ENCODE measurements at places on chromosomes 5 and 9.

GRCh38 chr5:2307631-2308030 lies 424.9 kb upstream of the IRX4 start:
- DNase-seq: no peak

- DNase-seq: no peak
These were observed 1.0 kb upstream of the TLE1 start for GRCh38 chr9:81690251-81690851.

GRCh38 chr9:7368410-7369292 lies 430.9 kb downstream of the DMAC1 start:
- no peak for DNase-seq

- DNase-seq: no peak
These were observed 56.8 kb downstream of the TRIO start for GRCh38 chr5:14199902-14200301.

- DNase-seq: no peak
These were observed 150.0 kb upstream of the KIF2A start for GRCh38 chr5:62155988-62156387.

DNA sequence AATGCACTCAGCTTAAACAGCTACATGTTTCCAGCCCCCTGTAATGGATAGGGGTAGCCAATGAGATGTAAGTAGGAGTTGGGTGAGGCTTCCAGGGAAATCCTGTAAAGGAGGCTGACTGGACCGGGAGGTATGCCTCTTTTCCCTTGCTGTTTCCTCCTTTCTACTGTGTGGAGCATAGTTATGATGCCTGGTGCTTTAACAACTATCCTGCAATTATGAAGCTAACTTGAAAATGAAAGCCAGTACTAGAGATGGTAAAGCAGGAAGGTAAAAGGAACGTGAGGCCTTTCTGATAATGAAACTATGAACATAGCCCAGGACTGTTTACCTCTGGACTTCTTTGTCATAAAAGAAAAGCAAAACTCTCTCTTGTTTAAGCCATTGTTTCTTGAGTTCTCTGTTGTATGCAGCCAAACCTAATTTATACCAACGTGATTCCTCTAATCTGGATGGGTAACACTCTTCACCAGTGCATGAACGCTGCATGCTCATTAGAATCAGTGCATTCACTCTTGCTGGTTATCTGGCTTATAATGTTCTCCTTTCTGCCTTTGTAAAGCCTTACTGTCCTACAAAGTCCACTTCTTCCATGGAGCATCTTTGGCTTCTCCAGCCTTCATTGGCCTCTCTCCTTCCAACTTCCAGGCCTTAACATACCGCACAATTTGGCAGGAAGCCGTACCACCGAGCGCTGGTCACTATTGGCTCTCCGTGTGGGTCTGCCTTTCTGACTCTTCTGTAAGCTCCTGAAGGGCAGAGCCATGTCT lies 8.3 kb upstream of the ARHGEF28 start:
- no peak for DNase-seq

DNA sequence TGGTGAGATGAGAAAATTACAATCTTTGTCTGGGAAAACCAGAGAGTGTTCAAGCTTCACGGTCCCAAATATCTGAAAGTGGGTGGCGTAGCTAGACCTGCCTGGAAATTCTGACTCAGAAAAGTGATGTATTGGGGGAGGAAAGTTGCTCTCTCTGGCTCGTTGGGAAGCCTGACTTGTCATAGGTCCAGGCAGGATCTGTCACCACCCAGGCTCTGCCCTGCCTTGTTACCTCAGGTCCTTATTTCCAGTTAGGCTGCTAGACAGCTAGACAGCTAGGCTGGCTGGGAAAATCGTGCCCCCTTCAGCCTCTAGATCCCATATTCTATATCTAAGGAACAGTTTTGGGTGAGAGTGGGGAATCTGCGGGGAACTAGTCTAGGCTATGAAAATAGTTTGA lies 41.0 kb upstream of the HCN1 start:
- no peak for DNase-seq

GRCh38 chr5:39340506-39340905 lies 23.8 kb downstream of the C9 start:
- DNase-seq: no peak

- DNase-seq: no peak
These were observed 15.2 kb upstream of the KCNIP1 start for GRCh38 chr5:170488570-170488969.

GRCh38 chr5:131323378-131323777 lies 59.5 kb downstream of the CDC42SE2 start:
- DNase-seq: no peak

- DNase-seq: no peak
These were observed 31.0 kb downstream of the ABLIM3 start for GRCh38 chr5:149172261-149172660.

- DNase-seq: no peak
These were observed 56.3 kb upstream of the GPBP1 start for GRCh38 chr5:57117596-57117995.

DNA sequence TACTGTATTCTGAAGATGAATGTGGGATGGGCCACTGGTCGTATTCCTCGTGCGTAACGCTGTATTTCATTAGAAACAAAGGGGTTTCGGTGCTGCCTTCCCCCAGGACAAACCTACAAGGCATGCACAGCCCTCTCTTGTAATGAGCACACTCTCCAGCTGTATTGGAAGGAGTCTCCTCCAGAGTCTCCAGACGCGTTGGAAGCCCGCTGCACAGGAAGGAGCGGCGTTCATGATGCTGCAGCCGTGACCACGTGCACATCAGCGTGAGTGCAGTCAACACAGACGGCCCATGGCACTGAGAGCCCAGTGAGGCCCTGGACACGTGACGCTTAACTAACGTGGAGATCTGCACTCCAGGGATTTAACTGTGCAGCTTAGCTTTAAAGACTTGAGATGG lies 209.0 kb upstream of the IRX1 start:
- DNase-seq: no peak

DNA sequence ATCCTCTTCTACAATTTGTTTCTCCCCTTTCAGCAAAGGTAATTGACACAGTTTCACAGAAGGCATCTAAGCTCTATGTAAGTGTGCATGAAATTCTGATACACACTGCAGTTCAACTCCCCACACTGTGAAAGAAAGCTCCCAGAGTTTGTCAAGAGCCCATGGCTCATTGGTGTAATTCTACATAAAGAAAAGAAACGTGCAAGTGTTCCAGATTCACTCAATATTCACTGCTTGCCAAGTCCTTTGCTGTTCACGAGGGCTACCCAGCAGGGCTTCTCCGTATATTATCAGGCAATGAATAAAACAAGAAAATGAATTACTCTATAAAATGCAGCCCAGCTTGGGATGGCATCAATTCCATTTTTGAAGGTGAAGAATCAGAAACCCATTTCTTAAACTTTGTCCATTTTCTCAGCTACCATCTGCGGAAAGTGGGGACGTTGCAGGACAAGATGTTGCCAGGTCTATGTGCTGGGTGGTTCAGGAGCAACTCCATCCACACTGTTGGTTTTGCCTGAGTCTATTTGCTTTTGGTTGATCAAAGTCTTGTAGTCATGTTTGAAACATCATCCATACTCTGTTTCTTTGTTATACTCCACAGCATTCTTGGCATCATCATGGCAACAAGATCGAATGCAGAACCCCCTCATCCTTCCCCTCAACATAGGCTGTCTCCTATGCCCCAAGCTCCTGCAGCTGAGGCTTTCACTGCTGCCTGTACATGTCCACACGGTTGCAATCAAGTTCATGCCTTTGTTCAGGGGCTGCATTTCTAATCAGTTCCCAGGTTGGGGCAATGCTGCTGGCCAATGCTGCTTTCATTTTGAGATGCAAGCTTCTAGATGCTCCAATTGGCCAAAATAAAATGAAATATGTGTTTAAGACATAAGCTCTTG lies 301.8 kb downstream of the MED10 start:
- no peak for DNase-seq

DNA sequence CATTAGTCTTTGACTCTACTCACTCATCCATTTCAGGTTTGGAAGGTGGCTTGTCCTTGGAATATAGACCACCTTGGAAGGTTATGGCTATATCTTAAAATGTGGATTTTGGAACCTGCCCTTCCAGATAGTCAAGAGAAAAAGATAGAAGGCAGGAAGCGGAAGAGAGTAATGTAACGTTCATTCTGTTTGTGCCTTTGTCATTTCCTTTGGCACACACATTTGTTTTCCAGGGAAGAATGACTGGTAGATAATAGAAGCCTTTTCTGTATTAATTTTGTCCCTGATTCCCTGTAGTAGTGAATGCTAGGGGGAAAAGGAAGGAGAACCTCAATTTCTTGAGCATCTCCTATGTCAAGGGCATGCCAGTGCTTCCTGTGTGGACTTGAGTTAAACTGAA lies 54.7 kb downstream of the PPIC start:
- DNase-seq: no peak

DNA sequence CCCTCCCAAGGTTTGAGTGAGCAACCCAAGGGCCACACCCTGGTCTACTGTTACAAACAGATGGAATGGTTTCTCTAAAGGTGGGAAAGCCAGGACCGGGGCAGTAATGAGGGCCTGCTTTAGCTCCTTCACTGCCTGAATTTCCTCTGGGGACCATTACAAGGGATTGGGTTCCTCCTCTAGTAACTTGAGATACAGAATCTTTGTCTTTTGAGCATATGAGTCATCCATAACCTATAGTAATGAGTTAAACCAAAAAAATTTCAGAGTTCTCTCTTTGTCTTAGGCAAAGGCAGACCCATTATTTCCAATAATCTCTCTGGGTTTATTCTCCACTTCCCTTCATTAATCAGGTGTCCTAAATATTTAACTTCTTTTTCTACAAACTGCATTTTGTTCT lies 618.8 kb downstream of the HINT1 start:
- no peak for DNase-seq

DNA sequence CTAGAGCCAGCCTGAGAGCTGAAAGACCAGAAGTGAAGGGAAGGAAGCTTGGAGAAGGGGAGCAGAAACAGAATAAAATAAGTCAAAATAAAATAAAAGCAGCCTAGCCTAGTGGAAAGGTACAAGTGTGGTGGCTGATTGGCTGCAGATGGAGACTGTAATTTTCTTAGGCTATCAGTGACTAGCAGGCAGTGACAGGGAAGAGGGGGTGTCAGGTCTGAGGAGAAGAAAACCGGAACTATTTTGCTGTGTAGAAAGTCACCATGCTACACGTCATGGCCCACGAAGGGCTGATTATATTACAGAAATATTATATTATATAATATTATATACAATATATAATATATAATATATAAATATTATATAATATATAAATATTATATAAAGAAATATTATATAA lies 98.1 kb upstream of the TAF11L2 start:
- no peak for DNase-seq

GRCh38 chr5:151249281-151249680 lies 3.7 kb upstream of the GM2A start:
- DNase-seq: no peak

DNA sequence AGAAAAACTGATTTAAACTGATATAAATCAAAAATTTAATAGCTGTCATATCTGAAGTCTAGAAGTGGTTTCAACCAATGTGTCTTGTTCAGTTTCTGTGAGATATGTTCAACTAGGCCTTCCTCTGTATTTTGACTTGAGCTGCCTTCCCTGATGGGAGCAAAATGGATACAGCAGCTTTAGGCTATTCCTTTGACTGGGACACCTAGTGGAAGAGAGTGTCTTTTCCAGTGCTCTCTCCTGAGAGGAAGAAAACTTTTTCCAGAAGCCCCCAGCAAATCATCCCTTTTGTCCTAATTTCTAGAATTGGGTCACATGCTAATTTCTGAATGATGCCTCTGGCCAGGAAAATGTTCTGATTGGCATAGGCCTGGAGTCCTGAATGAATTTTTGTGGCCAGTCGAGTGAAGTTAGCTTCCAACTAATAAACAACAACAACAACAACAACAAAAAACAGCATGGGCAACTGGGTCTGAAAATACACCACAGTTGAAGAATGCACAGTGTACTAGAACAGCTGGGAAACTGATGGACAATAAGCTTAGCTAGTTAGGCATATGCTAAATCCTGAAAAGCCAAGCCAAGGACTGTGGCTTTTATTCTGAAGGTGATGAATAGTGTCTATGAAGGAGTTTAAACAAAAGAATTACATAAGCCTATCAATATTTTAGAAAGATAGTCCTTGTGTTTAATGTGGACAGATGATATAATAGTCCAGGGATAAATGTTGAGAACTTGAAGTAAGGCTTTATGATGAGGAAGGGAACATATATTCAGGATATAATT lies 125.7 kb downstream of the FBN2 start:
- no peak for DNase-seq

GRCh38 chr5:155316070-155316714 lies 302.6 kb downstream of the KIF4B start:
- DNase-seq: no peak

DNA sequence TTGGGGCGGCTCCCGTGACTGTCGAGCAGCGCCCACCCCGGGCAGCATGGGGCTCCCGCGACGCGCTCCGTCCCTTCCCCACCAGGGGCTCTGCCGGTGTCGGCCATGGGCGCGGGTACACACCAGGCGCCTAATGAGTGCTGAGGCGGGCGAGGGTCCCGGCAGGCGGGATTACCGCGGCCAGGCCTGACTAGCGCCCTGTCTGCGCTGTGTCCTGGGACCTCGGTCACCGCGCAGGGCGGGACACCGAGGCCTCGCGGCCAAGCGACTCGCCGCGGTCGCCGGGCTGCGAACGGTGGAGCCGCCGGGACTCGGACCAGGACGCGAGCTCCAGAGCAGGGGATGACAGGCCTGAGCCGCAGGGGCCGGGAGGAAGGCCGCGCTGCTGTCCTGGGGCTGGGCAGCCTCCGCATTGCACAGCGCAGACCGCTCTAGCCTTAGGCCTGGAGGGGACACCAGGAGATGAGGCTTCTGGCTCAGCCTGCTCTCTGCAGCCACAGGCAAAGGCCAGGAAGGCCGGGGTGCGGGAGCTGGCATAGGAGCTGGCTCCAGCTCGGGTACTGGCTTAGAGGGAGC lies 14.1 kb downstream of the LCN10 start:
- DNase-seq: no peak

DNA sequence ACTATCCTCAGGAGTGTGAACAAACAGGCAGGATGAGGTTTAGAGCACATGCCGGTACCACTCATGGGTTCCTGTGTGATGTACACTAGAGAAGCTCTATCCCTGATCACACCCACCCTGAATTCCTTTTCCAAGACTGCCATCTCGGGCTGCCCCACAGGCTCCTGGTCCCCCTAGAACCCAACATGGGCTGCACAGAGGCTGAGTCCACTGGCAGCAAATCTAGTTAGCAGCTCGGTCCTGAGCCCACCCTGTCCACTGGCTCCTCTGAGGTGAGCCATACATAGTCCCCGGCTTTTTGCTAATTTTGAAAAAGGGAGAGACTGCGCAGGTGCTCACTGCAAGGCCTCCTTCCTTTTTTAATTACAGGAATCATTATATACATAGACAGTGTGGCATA lies 227.0 kb downstream of the FSTL4 start:
- DNase-seq: no peak

DNA sequence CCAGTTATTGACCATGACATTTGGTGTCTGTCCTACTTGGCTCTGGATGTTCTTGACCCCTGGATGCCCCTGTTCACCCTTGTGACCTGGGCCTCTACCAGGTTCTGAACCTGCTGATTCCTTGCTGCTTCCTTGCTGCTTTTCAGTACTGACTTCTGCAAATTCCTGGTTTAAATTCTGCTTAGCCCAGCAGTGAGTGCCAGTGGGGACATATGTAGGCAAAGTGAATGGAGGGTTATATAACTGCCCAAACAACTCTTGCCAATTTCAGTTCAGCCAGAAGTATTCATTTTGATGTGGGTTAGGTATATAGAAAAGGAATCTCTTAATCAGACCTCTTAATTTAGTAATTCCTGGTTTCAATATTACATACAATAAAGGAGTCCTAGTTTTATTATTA lies 220.6 kb downstream of the TAF11L14 start:
- no peak for DNase-seq

GRCh38 chr5:174300118-174300940 lies 254.8 kb downstream of the NSG2 start:
- DNase-seq: no peak

GRCh38 chr9:131657456-131657855 lies 82.4 kb downstream of the RAPGEF1 start:
- no peak for DNase-seq

- no peak for DNase-seq
These were observed 402.3 kb upstream of the SMARCA2 start for GRCh38 chr9:1612886-1613285.
